H9 (cell line): ENCODE measurements at places on chromosomes 5 and 9.

- DNase-seq: no peak
Observed at GRCh38 chr9:135490980-135491464, 9.5 kb upstream of the MRPS2 start.

- no peak for DNase-seq
Observed at GRCh38 chr5:136901-137300, 44.9 kb downstream of the PLEKHG4B start.

GRCh38 chr9:130970855-130971254 is 31.8 kb upstream of the FIBCD1 start:
- no peak for DNase-seq

DNA sequence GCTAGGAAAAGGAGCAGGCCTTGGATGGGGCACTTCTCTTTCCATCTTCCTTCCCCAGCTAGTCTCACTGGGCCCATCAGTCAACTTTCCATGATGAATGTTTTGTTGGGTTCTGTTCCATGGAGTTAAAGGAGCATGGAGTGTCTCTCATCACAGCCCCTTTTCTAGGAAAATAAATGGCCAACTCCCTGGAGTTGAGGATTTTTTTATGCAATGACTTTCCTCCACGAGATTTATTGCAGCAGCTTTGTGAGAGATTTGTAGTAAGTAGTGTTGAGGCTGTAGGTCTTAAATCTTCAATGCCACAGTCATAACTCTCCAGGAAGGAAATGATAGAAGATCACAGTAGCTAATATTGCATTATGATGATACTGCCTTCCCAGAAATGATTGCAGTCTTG is 45.6 kb upstream of the SLC44A1 start:
- no peak for DNase-seq

DNA sequence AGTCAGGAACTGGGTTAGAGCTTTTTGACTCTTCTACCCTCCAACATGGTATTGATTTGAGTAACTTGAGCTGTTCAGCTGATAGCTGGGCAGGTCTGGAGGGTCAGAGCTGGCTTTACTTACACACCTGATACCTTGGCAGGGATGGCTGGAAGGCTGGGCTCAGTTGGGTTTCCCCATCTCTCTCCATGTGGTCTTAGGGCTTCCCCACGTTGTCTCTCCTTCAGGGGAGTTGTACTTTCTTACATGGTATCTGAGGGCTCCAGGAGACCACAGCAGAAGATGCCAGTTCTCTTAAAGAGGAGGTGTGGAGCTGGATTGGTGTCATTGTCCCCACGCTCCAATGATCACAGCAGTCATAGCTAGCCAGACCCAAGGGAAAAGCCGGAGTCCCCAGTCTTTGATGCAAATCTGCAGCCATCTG is 25.6 kb downstream of the ISOC1 start:
- no peak for DNase-seq

DNA sequence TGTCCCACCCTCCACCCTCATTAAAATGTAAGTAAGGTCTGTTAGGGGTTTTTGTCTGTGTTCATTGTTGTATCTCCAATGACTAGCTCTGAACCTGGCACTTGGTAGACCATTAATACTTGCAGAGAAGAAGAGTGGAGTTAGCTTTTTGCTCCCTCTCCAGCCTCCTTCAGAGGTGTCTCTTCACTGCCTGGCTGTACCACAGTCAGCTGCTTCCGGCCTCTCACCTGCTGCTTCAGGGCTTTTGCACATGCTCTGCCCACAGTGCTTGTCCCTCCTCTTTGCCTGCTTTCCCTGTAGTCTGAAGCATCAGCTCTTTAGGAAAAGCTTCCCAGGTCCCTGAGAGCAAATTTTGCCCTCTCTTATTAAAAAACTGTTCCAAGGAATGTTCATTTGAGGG is 83.6 kb downstream of the SNX24 start:
- DNase-seq: no peak

- no peak for DNase-seq
Observed at GRCh38 chr5:142872795-142873194, 102.6 kb downstream of the ARHGAP26 start.

- no peak for DNase-seq
Observed at GRCh38 chr9:108838017-108838416, 17.8 kb downstream of the ACTL7B start.

DNA sequence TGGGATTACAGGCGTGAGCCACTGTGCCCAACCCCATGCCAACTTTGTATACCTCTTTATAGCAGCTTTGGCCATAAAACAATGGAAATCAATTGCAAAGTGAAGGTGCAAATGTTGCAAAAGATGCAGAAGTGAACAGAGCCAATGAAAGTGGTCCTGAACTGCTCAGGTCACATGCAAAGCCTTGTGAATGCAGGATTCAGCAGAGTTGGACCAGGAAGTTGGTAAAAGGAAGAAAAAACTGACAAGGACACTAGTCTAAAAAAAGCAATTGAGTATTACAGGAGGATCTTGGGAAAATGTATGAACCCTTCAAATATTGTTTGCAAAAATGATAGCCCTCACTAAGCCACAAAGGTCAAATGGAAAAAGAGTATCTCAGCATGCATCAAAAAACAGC is 4.5 kb upstream of the MAP3K1 start:
- no peak for DNase-seq
